ENCODE measurements at places on chromosomes 3 and 15. TPM values are rescaled to one million over a fixed set of nuclear protein-coding genes. Genes with fewer than 3 reads are reported as not detected.

Gene CEP19
- 2.2 TPM for total RNA-seq

Gene HDC
- total RNA-seq = not detected

Gene BCL2A1
- total RNA-seq = 1.0 TPM

Gene FES
- 20.1 TPM for total RNA-seq

Gene KBTBD12
- not detected for total RNA-seq

GRCh38 chr3:42247576-42248027, 18.4 kb downstream of the CCK start:
- no peak for DNase-seq

- DNase-seq = no peak
Measured at GRCh38 chr15:97078591-97078990, 748.1 kb downstream of the NR2F2 start.

- no peak for DNase-seq
Measured at GRCh38 chr3:195172896-195173295, 98.1 kb downstream of the XXYLT1 start.

- no peak for DNase-seq
Measured at GRCh38 chr3:39315420-39315819, 14.1 kb upstream of the CCR8 start.

DNA sequence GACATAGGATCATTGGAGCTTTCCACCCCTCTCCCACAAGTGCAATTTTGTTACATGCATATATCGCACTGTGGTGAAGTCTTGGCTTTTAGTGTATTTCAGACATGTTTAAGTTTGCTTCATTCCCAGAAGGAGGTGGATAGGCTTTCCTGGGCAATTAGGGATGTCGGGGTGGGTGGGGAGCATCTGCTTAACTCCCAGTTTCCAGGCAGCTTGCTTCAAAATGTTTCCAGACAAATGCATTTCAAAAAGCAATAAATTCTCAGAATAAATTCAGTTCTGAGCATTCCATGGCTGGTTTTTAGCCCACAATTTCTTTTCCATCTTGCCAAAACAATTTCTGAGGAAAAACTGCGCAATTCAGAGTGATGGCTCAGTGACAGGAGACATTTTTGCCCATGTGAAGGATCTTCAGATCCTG, 227.7 kb upstream of the ZPLD1 start:
- no peak for DNase-seq
